Breast epithelium (tissue), 4 donors: ENCODE measurements at places on chromosomes 7 and 10. TPM values are rescaled to one million over a fixed set of nuclear protein-coding genes. Genes with fewer than 3 reads are reported as not detected.

- DNase-seq: no peak
- H3K4me3 ChIP-seq: peak overlapping the region; percentile 29
- H3K27ac ChIP-seq: no peak overlapping the region
- H3K27me3 ChIP-seq: no peaks in the 10 kb centered on the region
- no peaks in the 10 kb centered on the region for H3K4me1 ChIP-seq
Observed at GRCh38 chr7:29189743-29190201, 4.8 kb upstream of the CHN2 start.

DNA sequence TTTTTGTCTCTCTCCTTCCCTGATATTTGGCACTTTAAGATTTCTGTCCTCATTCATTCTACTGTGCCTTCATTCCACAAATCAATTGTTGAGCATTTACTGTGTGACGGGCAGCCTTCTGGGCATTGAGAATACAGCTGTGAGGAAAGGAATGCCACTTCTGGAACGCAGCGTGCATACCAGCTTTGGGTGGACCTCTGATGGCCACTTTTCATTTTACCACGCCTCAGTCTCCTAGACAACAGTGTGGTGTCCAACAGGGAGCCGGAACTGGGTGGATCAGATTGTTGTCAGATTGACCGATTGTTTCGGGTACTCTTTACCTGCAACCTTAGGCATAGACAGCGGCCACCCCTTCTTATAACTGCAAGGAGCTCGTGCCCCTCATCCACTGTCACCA, 222.7 kb upstream of the DPP6 start:
- H3K27me3 ChIP-seq: no peaks in the 10 kb centered on the region
- H3K4me1 ChIP-seq: no peaks in the 10 kb centered on the region
- H3K27ac ChIP-seq: no peak overlapping the region
- no peaks in the 10 kb centered on the region for H3K36me3 ChIP-seq
- DNase-seq: no peak

DNA sequence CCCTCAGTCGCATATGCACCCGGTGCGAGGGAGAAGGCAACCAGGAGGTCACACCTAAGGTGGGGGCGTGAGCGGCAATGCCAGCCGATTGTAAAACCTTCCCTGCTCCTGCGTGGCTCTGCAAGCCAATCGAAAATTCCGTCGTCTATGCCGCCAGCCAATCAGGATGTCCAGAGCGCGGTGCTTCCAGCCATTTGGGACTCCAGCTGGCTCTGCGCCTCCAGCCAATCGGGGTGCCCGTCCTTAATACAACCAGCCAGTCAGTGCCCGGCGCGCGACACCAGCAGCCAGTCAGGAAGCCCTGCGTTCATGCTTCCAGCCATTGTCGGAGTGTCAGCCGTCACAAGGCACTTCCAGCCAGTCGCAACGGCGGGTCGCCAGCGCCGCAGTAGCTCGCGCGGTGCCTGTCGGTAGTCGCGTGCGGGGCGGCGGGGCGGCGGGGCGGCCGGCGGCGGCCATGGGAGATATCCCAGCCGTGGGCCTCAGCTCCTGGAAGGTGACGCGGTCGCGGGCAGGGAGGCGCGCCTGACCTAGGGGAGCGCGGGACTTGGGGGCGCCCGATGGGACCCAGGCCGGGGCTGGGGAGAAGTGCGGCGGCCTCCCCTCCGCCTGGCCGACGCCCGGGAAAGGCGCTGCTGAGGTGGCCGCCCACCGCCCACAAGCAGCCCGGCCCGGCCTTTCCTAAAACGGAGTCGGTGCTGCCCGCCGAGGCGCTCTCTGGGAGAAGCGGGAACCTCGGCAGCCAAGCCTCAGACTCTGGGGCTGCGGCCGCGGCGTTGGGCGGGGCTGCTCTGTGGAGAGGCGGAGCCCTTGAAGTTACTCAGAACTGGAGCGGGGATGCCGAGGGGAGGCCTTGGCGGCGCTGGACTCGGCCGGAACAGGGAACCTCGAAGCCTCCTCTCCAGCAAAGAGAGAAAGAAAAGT, at the start of gene AKR1E2:
Gene AKR1E2 (plus strand): TSS at position 340 of the 924 bp plus-strand sequence. CDS start 118 bp downstream, at position 458.
- peak within 1 kb of the TSS; percentile 75 for H3K4me3 ChIP-seq
- no peaks in the 10 kb centered on the region for H3K27me3 ChIP-seq
- peak within 1 kb of the TSS; percentile 92 for H3K27ac ChIP-seq
- DNase-seq: peak; percentile 80
- no peaks in the 10 kb centered on the region for H3K4me1 ChIP-seq
- H3K36me3 ChIP-seq: no peaks in the 10 kb centered on the region

- DNase-seq: no peak
- H3K27me3 ChIP-seq: no peaks in the 10 kb centered on the region
- no peaks in the 10 kb centered on the region for H3K36me3 ChIP-seq
- no peak overlapping the region for H3K27ac ChIP-seq
Observed at GRCh38 chr7:104267701-104268368, 60.0 kb upstream of the ORC5 start.

DNA sequence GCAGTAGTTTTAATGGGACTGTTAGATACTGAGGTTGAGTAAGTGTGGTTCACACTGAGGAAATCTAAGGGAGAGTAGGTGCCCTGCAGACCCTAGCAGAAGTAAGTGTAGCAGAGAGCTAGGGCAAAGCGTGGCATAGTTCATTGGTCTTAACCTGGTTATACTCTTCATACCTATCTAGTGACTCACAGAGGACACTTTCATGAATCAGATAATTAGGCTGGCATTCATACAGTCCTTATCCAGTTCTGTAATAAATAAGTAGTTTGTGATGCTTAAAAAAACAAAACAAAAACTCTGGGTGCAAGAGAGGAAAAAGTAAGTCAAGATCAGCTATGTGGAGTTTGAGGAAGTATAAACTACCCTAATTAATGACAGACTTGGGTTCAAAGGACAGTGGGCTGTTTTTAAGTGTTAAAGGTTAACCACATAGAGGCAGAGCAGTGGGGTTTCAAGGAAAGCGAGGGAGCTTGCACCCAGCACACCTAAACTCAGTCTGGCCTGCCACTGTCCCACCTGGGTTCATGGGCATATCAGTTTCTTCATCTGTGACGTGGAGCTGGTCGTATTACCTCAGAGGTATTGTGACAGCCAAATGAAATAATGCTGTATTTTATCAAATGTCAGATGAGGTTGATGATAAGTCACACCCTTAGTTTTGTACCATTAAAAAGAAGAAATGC, 27.1 kb downstream of the LMTK2 start:
- H3K4me1 ChIP-seq: no peaks in the 10 kb centered on the region
- no peaks in the 10 kb centered on the region for H3K27me3 ChIP-seq
- no peak overlapping the region for H3K4me3 ChIP-seq
- DNase-seq: no peak
- no peaks in the 10 kb centered on the region for H3K36me3 ChIP-seq
- H3K27ac ChIP-seq: no peak overlapping the region

GRCh38 chr10:1664333-1664964, 72.9 kb downstream of the ADARB2 start:
- H3K4me3 ChIP-seq: no peak overlapping the region
- no peaks in the 10 kb centered on the region for H3K4me1 ChIP-seq
- H3K27me3 ChIP-seq: peaks cover 11% of the 10 kb centered on the region

GRCh38 chr10:29237786-29238185, 51.1 kb upstream of the LYZL1 start:
- H3K36me3 ChIP-seq: no peaks in the 10 kb centered on the region
- no peak overlapping the region for H3K27ac ChIP-seq
- no peak overlapping the region for H3K4me3 ChIP-seq
- no peaks in the 10 kb centered on the region for H3K4me1 ChIP-seq
- no peaks in the 10 kb centered on the region for H3K27me3 ChIP-seq
- DNase-seq: no peak

GRCh38 chr7:873367-874002, 2.9 kb upstream of the GET4 start:
- no peaks in the 10 kb centered on the region for H3K27me3 ChIP-seq
- H3K27ac ChIP-seq: peak overlapping the region; percentile 64
- H3K36me3 ChIP-seq: no peaks in the 10 kb centered on the region
- peaks cover 4% of the 10 kb centered on the region for H3K4me1 ChIP-seq
- H3K4me3 ChIP-seq: no peak overlapping the region
- DNase-seq: peak; percentile 84

GRCh38 chr7:157785486-157786186, 448.8 kb downstream of the DNAJB6 start:
- H3K4me1 ChIP-seq: no peaks in the 10 kb centered on the region
- DNase-seq: no peak
- no peaks in the 10 kb centered on the region for H3K36me3 ChIP-seq
- no peak overlapping the region for H3K27ac ChIP-seq
- H3K27me3 ChIP-seq: no peaks in the 10 kb centered on the region

- no peak for DNase-seq
- H3K4me3 ChIP-seq: no peak overlapping the region
- H3K27me3 ChIP-seq: no peaks in the 10 kb centered on the region
Observed at GRCh38 chr10:111756217-111757061, 427.1 kb downstream of the GPAM start.

- no peak overlapping the region for H3K4me3 ChIP-seq
- no peaks in the 10 kb centered on the region for H3K36me3 ChIP-seq
- no peaks in the 10 kb centered on the region for H3K4me1 ChIP-seq
- H3K27me3 ChIP-seq: no peaks in the 10 kb centered on the region
Observed at GRCh38 chr7:24668927-24669635, 88.2 kb downstream of the GSDME start.

- no peaks in the 10 kb centered on the region for H3K36me3 ChIP-seq
- no peak overlapping the region for H3K27ac ChIP-seq
- H3K27me3 ChIP-seq: no peaks in the 10 kb centered on the region
Observed at GRCh38 chr7:43602256-43602655, 19.3 kb downstream of the STK17A start.

DNA sequence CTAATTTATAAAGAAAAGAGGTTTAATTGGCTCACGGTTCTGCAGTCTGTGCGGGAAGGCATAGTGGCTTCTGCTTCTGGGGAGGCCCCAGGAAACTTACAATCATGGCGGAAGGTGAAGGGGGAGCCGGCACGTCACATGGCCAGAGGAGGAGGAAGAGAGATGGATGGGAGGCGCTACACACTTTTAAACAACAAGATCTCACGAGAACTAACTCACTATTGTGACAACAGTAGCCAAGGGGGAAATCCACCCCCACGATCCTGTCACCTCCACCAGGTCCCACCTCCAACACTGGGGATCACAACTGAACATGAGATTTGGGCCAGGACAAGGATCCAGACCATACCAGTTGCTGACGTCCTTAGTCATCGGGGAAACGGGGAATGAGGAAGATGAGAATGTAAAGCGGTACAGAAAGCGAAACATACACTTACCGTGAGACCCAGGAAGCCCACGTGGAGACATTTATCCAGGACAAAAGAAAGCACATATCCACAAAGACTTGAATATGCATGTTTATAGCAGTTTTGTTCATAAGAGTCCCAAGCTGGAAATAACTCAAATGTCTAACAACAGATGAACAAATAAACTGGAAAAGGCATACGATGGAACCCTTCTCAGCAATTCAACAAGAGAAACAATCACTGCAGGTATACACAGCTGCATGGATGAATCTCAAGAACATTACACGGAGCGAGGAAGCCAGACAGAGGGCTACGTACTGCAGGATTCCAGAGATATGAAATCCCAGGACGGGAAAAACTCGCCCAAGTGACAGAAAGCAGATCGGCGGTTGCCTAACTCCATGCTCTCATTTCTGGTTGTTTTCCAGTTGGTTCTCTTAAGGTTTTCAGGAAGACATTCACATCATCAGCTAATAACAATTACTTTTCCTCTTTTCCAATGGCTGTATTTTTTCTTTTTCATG, 26.2 kb upstream of the INPP5A start:
- no peak overlapping the region for H3K4me3 ChIP-seq
- peak overlapping the region; percentile 52 for H3K27ac ChIP-seq
- no peak for DNase-seq

DNA sequence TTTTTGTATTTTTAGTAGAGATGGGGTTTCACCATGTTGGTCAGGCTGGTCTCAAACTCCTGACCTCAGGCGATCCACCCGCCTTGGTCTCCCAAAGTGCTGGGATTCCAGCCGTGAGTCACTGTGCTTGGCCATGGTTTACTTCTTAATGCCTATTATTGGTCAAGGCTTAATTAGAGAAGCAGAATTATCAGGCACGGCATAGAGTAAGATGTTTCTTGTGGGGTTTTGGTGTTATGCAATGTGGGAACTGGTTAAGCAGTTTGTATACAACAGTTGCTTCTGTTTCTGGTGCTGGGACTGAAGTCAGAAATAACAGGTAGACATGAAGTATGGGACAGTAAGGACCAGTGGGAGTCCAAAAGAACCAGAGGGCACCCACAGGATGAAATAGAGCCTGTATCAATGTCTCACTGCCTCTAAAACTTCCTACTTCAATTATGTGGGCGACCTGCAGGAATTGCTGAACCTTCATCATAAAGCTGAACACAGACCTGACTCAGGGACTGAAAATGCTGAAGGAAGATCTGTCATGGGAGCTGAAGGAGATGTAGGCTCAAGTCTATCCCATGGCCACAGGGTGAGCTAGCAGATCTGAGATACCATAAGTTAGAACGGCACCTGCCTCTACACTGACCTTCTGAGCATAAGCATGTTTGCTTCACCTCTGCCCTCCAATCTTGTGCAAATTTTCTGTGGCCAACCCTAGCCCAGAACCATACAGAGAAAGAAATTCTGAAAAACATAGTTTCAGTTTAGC, 38.3 kb upstream of the VCL start:
- H3K27ac ChIP-seq: peak overlapping the region; percentile 83
- H3K4me3 ChIP-seq: no peak overlapping the region

GRCh38 chr7:2754086-2754485, 66.1 kb downstream of the AMZ1 start:
- H3K27ac ChIP-seq: no peak overlapping the region
- H3K4me3 ChIP-seq: no peak overlapping the region
- H3K36me3 ChIP-seq: no peaks in the 10 kb centered on the region

GRCh38 chr10:115624448-115624847, 531.3 kb downstream of the ATRNL1 start:
- no peak overlapping the region for H3K27ac ChIP-seq
- H3K27me3 ChIP-seq: no peaks in the 10 kb centered on the region
- H3K4me3 ChIP-seq: no peak overlapping the region
- no peaks in the 10 kb centered on the region for H3K36me3 ChIP-seq
- no peak for DNase-seq

GRCh38 chr10:96072674-96073073, 29.3 kb downstream of the CCNJ start:
- no peak overlapping the region for H3K4me3 ChIP-seq
- no peaks in the 10 kb centered on the region for H3K36me3 ChIP-seq
- no peaks in the 10 kb centered on the region for H3K27me3 ChIP-seq
- no peak for DNase-seq
- no peak overlapping the region for H3K27ac ChIP-seq

- H3K4me3 ChIP-seq: peak overlapping the region; percentile 68
- no peak for DNase-seq
- H3K4me1 ChIP-seq: no peaks in the 10 kb centered on the region
- H3K36me3 ChIP-seq: peaks cover 5% of the 10 kb centered on the region
- H3K27ac ChIP-seq: peak overlapping the region; percentile 72
Observed at GRCh38 chr10:22325272-22326144, 4.6 kb downstream of the BMI1 start.

GRCh38 chr10:28139138-28139537, 140.3 kb upstream of the ODAD2 start:
- H3K4me1 ChIP-seq: no peaks in the 10 kb centered on the region
- no peaks in the 10 kb centered on the region for H3K27me3 ChIP-seq
- H3K4me3 ChIP-seq: no peak overlapping the region
- no peaks in the 10 kb centered on the region for H3K36me3 ChIP-seq

GRCh38 chr10:128091636-128092210, 34.5 kb downstream of the MKI67 start:
- DNase-seq: no peak
- H3K4me1 ChIP-seq: no peaks in the 10 kb centered on the region
- H3K4me3 ChIP-seq: no peak overlapping the region
- no peak overlapping the region for H3K27ac ChIP-seq
- peaks cover 6% of the 10 kb centered on the region for H3K27me3 ChIP-seq
- no peaks in the 10 kb centered on the region for H3K36me3 ChIP-seq

The TFR2 gene
- not detected for total RNA-seq

The PNLIPRP3 gene
- total RNA-seq: 0.29 TPM

The PLAC9 gene
- total RNA-seq: 7.5 TPM

The PPP1R17 gene
- total RNA-seq: not detected

The ABCB1 gene
- total RNA-seq: 14.9 TPM

The NODAL gene
- total RNA-seq: not detected

The SGPL1 gene
- 52.2 TPM for total RNA-seq

The CCL24 gene
- total RNA-seq: 1.3 TPM

The FAM13C gene
- 17.8 TPM for total RNA-seq

The ZNF485 gene
- total RNA-seq: 3.9 TPM

The PILRA gene
- 9.9 TPM for total RNA-seq
